ENCODE measurements at places on chromosomes 1 and 21.

GRCh38 chr1:69082312-69082711 lies 485.4 kb upstream of the LRRC7 start:
- H3K27me3 ChIP-seq = no peaks in the 10 kb centered on the region
- H3K27ac ChIP-seq = no peak overlapping the region
- H3K4me3 ChIP-seq = no peak overlapping the region

DNA sequence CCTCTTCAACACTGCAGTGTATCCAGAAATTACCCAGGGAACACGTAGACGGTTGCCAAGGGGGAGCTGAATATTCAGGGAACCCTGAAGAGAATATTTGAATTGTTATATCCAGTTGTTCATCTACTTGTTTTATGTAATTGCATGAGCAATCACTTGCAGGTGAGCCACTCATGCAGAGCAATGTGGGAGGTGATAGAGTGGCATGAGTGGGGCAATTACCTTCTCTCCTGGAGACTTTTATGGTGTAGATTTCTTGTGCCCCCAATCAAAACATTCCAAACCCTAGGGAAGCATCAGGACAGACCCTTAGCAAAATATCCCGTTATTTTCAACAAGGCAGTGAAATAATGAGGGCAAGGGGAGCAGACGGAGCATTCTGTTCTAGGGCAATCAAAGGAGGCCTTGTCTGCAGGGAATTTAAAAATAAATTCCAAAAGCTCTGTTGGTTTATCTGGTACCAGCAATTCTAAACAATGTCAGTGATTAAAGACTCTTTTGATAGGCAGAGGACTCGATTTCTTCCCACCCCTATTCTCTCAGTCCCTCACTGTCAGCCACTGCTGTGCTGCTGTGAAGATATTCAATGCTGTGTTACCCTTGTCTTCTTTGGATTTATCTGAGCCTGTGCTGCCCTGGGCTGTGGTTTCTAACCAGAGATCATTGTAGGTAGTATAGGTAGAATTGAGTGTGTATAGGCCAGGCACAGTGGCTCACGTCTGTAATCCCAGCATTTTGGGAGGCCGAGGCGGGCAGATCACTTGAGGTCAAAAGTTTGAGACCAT lies 180.2 kb upstream of the MAP1LC3C start:
- no peak overlapping the region for H3K27ac ChIP-seq
- H3K4me1 ChIP-seq = no peaks in the 10 kb centered on the region
- no peaks in the 10 kb centered on the region for H3K27me3 ChIP-seq
- H3K36me3 ChIP-seq = no peaks in the 10 kb centered on the region
- DNase-seq = no peak
- no peak overlapping the region for H3K4me3 ChIP-seq

- no peak overlapping the region for H3K4me3 ChIP-seq
- no peak for DNase-seq
- no peak overlapping the region for H3K27ac ChIP-seq
- H3K36me3 ChIP-seq = no peaks in the 10 kb centered on the region
- no peaks in the 10 kb centered on the region for H3K27me3 ChIP-seq
- H3K4me1 ChIP-seq = no peaks in the 10 kb centered on the region
These were observed 95.5 kb upstream of the TPTE start for GRCh38 chr21:10425856-10426255.

DNA sequence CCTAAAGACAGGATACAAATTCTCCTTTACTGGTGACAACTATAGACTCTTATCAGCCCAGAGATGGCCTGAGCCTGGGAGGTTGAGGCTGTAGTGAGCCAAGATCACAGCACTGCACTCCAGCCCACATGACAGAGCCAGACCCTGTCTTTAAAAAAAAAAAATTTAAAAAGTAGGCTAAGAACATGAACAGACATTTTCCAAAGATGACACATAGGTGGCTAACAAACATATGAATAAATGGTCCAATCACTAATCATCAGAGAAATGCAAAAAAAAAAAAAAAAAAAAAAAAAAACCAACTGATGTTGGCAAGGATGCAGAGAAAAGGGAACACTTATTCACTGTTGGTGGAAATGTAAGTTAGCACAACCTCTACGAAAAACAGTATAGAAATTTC lies 65.0 kb downstream of the TOR3A start:
- peaks cover 3% of the 10 kb centered on the region for H3K4me1 ChIP-seq
- no peaks in the 10 kb centered on the region for H3K36me3 ChIP-seq
- H3K27me3 ChIP-seq = no peaks in the 10 kb centered on the region
- no peak overlapping the region for H3K4me3 ChIP-seq

DNA sequence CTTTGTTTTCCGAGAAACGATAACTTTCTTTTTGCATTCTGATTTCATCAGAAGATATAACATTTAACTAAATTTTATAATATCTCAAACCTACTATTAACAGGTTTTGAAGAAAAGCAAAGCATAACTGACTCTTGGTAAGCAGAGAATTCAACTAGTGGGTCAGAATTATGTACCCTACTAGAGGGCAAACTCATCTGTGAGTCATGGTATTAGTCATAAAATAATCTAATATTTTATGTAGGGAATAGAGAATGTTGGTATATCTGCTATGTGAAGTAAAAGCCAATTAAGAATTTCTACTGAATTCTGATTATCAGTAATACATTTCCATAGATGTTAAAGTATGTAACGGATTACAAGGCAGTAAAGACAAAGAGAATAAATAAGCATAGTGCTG lies 56.8 kb downstream of the USP1 start:
- no peaks in the 10 kb centered on the region for H3K27me3 ChIP-seq
- no peak overlapping the region for H3K27ac ChIP-seq
- DNase-seq = no peak
- H3K4me3 ChIP-seq = no peak overlapping the region
- H3K36me3 ChIP-seq = no peaks in the 10 kb centered on the region
- no peaks in the 10 kb centered on the region for H3K4me1 ChIP-seq

DNA sequence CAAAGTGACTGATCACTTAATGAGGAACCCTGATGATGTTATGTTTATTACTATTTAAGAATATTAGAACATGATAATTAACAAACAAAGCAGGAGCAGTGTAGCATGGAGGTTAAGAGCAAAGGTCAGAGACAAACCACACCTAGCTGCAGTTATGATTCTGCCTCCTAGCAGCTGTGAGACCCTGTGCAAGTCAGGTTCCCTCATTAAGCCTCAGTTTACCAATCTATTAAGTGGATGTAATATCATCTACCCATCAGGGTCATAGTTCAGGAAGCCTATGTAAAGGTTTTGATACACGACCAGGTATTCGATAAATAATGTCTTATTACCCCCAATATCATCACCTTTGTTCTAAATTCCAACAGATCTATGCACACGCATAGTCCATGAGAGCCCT lies 32.0 kb downstream of the DUSP10 start:
- H3K4me3 ChIP-seq = no peak overlapping the region
- H3K4me1 ChIP-seq = no peaks in the 10 kb centered on the region
- no peak for DNase-seq
- no peaks in the 10 kb centered on the region for H3K27me3 ChIP-seq

GRCh38 chr1:157704878-157705277 lies 4.3 kb upstream of the FCRL3 start:
- H3K27me3 ChIP-seq = no peaks in the 10 kb centered on the region
- H3K4me1 ChIP-seq = peaks cover 27% of the 10 kb centered on the region
- H3K4me3 ChIP-seq = no peak overlapping the region
- peak; percentile 67 for DNase-seq

GRCh38 chr1:50986653-50987052 lies 16.6 kb downstream of the CDKN2C start:
- DNase-seq = no peak
- H3K36me3 ChIP-seq = no peaks in the 10 kb centered on the region
- H3K4me1 ChIP-seq = no peaks in the 10 kb centered on the region

GRCh38 chr1:218991089-218991488 lies 182.6 kb upstream of the LYPLAL1 start:
- no peak overlapping the region for H3K4me3 ChIP-seq
- H3K4me1 ChIP-seq = no peaks in the 10 kb centered on the region
- no peak overlapping the region for H3K27ac ChIP-seq
- no peaks in the 10 kb centered on the region for H3K27me3 ChIP-seq
- DNase-seq = no peak
- no peaks in the 10 kb centered on the region for H3K36me3 ChIP-seq

GRCh38 chr1:247295746-247296145 lies 35.9 kb downstream of the ZNF496 start:
- no peaks in the 10 kb centered on the region for H3K4me1 ChIP-seq
- DNase-seq = no peak
- no peak overlapping the region for H3K4me3 ChIP-seq
- no peaks in the 10 kb centered on the region for H3K27me3 ChIP-seq
- no peaks in the 10 kb centered on the region for H3K36me3 ChIP-seq

GRCh38 chr21:35046880-35047229 lies 2.2 kb downstream of the RUNX1 start:
- H3K4me3 ChIP-seq = no peak overlapping the region
- peaks cover 24% of the 10 kb centered on the region for H3K27me3 ChIP-seq
- H3K27ac ChIP-seq = no peak overlapping the region
- DNase-seq = no peak
- no peaks in the 10 kb centered on the region for H3K36me3 ChIP-seq
- peaks cover 59% of the 10 kb centered on the region for H3K4me1 ChIP-seq

DNA sequence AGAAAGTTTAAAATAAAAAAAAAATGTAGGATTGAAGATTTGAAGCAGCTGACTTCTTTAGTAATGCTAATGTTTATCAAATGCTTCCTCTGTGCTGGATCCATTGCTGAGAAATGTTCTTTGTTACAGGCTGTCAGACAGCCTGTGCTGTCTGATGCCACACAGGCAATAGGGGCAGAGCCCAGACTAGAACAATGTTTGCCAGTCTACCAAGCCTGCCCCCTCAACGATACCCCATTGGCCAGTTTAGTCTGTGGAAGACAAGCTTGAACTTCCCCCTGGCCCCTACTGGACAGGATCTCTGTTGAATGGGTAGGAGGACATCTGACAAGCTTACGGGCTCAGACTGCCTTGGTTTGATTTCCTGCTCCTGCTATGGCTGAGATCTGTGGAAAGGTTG lies 79.4 kb downstream of the PAPPA2 start:
- H3K27ac ChIP-seq = no peak overlapping the region
- H3K4me3 ChIP-seq = no peak overlapping the region
- DNase-seq = no peak
- H3K4me1 ChIP-seq = no peaks in the 10 kb centered on the region

- no peaks in the 10 kb centered on the region for H3K36me3 ChIP-seq
- peak; percentile 16 for DNase-seq
- H3K4me3 ChIP-seq = no peak overlapping the region
These were observed 134.5 kb upstream of the PKN2 start for GRCh38 chr1:88549536-88549935.

- no peak overlapping the region for H3K4me3 ChIP-seq
- no peak for DNase-seq
- H3K36me3 ChIP-seq = no peaks in the 10 kb centered on the region
- no peaks in the 10 kb centered on the region for H3K4me1 ChIP-seq
- H3K27ac ChIP-seq = no peak overlapping the region
These were observed 17.2 kb downstream of the RBM15 start for GRCh38 chr1:110356379-110356778.

GRCh38 chr1:30229960-30230359 lies 493.4 kb downstream of the MATN1 start:
- no peaks in the 10 kb centered on the region for H3K36me3 ChIP-seq
- H3K27me3 ChIP-seq = peaks cover 98% of the 10 kb centered on the region
- H3K27ac ChIP-seq = no peak overlapping the region
- no peak overlapping the region for H3K4me3 ChIP-seq

GRCh38 chr21:21111309-21111920 lies 113.2 kb downstream of the NCAM2 start:
- no peaks in the 10 kb centered on the region for H3K4me1 ChIP-seq
- DNase-seq = no peak
- no peak overlapping the region for H3K27ac ChIP-seq
- no peaks in the 10 kb centered on the region for H3K36me3 ChIP-seq

DNA sequence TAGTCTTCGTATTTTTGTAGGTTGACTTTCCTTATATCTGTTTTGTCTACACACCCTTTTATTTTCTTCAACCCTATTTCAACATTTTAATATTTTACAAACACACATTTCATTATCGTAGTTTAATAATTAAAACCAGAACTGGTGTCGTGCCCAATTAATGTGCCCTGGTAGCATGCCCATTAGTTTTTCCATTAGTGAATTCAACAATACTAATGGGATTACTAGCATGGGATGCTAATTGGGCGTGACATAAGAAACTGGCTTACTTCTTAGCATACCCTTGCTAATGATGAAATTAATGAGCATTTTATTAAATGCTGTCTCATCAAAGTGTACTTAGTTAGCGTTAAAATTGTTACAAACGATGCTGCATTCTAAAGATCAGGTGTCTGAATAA lies 332.7 kb downstream of the USH2A start:
- DNase-seq = no peak
- no peaks in the 10 kb centered on the region for H3K27me3 ChIP-seq
- H3K36me3 ChIP-seq = no peaks in the 10 kb centered on the region
- no peak overlapping the region for H3K27ac ChIP-seq

GRCh38 chr1:71755441-71755840 lies 526.9 kb downstream of the NEGR1 start:
- no peak overlapping the region for H3K4me3 ChIP-seq
- H3K36me3 ChIP-seq = no peaks in the 10 kb centered on the region
- no peak overlapping the region for H3K27ac ChIP-seq
- no peak for DNase-seq
- H3K4me1 ChIP-seq = peaks cover 24% of the 10 kb centered on the region

DNA sequence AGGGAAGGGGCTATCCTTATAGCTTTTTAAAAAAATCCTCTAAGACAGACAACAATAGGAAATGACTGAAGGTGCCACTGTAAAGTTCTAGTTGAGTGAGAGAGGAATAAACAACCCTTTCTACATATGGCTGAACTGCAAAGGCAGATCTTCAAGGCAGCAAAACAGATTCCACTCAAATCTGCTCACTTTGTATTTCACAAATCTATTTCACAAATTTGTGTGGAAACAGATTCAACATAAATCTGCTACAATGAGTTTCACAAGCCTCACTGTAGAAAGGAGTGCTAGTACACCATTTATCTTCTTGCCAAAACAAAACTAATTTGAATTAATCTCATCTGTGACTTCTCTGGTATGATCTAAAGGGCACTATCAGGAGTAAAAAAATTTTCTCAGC lies 451.3 kb downstream of the PLA2G4A start:
- no peaks in the 10 kb centered on the region for H3K36me3 ChIP-seq
- H3K4me1 ChIP-seq = no peaks in the 10 kb centered on the region

- H3K36me3 ChIP-seq = no peaks in the 10 kb centered on the region
- H3K27me3 ChIP-seq = no peaks in the 10 kb centered on the region
- no peak for DNase-seq
- H3K4me3 ChIP-seq = no peak overlapping the region
These were observed 45.6 kb downstream of the ENAH start for GRCh38 chr1:225607355-225607754.

GRCh38 chr1:27469334-27469733 lies 20.6 kb downstream of the WASF2 start:
- no peaks in the 10 kb centered on the region for H3K27me3 ChIP-seq
- H3K4me3 ChIP-seq = no peak overlapping the region
- 0 out of 2 replicates have a peak, but pooled peaks cover 9% of the 10 kb centered on the region for H3K4me1 ChIP-seq

DNA sequence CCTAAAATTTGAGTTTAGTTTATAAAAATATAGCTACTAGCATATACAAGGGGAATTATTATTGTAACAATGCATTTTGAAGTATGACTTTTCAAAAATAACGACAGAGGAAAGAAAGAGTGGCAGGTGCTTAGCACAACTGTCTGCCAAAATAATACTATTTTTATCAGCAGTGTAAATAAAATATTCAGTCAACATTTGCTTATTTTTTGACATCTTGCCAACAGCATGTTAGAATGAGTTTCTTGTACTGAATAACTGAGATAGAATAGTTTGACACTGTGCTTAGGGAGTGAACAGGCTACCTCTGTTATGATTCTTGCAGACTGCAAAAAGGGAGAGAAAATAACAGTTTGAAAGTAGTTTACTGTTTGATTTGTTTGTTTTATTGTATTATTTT lies 909.8 kb downstream of the BRINP3 start:
- no peaks in the 10 kb centered on the region for H3K4me1 ChIP-seq
- no peak overlapping the region for H3K27ac ChIP-seq
- H3K4me3 ChIP-seq = no peak overlapping the region
- H3K27me3 ChIP-seq = no peaks in the 10 kb centered on the region
- H3K36me3 ChIP-seq = no peaks in the 10 kb centered on the region
- DNase-seq = no peak
